Thymus (tissue), 14 donors: ENCODE measurements at places on chromosomes 16 and 17.

- no peak for DNase-seq
Measured at GRCh38 chr17:1298606-1299005, 19.1 kb downstream of the TRARG1 start.

- DNase-seq: no peak
Measured at GRCh38 chr16:15643946-15644250, 944 bp upstream of the MARF1 start.

- DNase-seq: no peak
Measured at GRCh38 chr16:79672524-79672923, 72.0 kb upstream of the MAF start.

DNA sequence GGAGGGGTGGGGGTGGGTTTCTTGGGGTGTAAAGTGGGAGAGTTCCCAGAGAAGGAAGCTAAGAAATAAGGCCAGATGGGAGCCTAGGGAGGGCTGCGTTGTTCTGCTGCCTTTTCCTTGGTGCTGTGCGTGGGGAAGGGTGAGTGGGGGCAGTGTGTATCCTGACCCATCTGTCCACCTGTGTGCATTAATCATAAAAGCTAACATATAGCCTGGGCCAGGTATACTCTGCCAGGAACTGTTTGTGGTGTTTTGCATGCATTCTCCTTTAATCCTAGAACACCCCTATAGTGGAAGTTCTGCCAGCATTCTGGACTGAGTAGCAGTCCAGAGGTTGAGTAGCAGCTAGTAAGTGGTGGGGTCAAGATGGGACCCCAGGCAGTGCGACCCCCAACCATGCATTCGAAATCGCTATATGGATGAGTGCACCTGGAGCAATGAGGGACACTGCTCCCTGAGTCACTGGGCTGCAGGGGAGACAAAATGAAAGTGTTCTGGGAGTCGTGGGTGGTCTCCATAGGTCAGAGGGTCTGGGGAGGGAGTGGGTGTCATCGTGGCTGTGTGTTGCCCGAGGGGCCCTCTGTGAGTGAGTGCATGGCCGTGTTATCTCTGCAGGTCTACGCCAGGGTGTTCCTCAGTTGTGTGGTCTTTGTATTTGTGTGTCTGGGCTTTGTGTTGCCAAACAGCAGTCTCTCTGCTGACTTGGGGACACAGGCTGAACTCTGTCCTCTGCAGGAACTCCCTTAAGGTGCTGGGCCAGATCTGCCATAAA, 1.3 kb downstream of the ERBB2 start:
- DNase-seq: no peak

DNA sequence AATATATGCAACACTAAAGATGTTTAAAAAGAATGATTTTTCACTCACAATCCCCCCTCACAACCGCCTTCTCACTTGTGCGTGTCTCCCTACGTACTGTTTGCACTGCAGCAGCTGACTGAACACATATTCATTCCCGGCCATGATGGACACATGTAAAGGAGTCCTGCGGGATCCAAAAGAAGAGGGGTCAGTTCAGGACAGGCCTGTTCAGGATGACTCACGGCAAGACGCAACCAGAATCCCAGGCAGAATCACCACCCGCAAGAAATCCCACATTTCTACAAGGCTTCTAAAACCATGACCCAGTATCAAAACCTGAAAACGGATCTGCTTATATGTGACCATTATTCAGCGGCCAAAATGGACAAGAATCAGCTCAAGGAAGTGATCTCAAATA, 52.3 kb downstream of the CYB5D2 start:
- DNase-seq: no peak
